ENCODE measurements at places on chromosomes 3 and 15. TPM values are rescaled to one million over a fixed set of nuclear protein-coding genes. Genes with fewer than 3 reads are reported as not detected.

- DNase-seq, result no peak
Measured at GRCh38 chr3:179265875-179266274, 15.0 kb upstream of the KCNMB3 start.

HOMER2 gene
- total RNA-seq, result 0.97 TPM

RAB5A gene
- 66.9 TPM for total RNA-seq

GRCh38 chr3:150806185-150806835 is 43.3 kb upstream of the SIAH2 start:
- DNase-seq, result no peak

GRCh38 chr3:61605589-61606175 is 44.3 kb downstream of the PTPRG start:
- DNase-seq, result no peak

RTP4 gene
- 0.22 TPM for total RNA-seq

DNA sequence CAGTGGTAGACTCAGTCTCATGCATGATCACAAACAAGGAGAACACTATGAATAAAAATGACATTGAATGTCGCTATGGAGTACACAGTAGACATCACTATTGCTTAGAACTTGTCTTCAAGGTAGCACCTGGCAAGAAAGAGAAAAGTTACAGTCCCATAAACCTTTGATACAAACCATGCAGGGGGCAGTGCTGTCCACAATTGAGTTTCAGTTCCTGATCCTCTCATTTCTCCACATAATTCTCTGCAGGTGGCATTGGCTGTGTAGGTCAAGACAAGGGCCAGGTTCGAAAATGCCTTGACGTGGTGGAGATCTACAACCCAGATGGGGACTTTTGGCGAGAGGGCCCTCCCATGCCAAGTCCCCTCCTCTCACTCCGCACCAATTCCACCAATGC is 47.9 kb downstream of the KBTBD12 start:
- DNase-seq, result no peak

DNA sequence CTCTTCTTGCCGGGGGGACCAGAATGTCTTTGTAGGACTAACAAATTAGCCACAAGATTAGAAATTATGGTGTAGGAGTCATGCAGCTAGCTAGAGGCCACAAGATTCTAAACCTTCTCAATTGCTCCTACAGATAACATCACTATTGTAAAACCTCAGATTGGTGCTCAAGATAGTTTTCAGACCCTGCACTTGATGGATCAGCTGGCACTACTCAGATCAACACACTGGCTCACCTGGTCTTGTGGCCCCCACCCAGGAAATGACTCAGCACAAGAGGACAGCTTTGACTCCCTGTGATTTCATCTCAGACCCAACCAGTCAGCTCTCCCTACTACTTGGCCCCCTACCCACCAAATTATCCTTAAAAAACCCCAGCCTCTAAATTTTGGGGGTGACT is 124.1 kb upstream of the RASGRP1 start:
- no peak for DNase-seq

- DNase-seq, result peak; percentile 80
Measured at GRCh38 chr3:42652611-42653302, 740 bp upstream of the ZBTB47 start.

- DNase-seq, result no peak
Measured at GRCh38 chr3:23796518-23796917, 9.2 kb upstream of the UBE2E1 start.

GRCh38 chr15:98983334-98983733 is 24.3 kb downstream of the PGPEP1L start:
- DNase-seq, result peak; percentile 45

- no peak for DNase-seq
Measured at GRCh38 chr3:113829576-113830354, 8.8 kb upstream of the GRAMD1C start.

- no peak for DNase-seq
Measured at GRCh38 chr15:64111679-64112050, 15.9 kb downstream of the SNX1 start.

GRCh38 chr15:59312205-59312604 is 60.5 kb downstream of the MYO1E start:
- DNase-seq, result no peak
